ENCODE measurements at places on chromosomes 5 and 9.

GRCh38 chr9:278651-279050, 64.0 kb downstream of the DOCK8 start:
- DNase-seq = no peak

GRCh38 chr5:8341406-8341805, 472.5 kb downstream of the MTRR start:
- DNase-seq = peak; percentile 18

- no peak for DNase-seq
Measured at GRCh38 chr9:113516840-113517577, 53.5 kb downstream of the RGS3 start.

GRCh38 chr9:133141833-133142595, 21.0 kb upstream of the RALGDS start:
- DNase-seq = no peak

DNA sequence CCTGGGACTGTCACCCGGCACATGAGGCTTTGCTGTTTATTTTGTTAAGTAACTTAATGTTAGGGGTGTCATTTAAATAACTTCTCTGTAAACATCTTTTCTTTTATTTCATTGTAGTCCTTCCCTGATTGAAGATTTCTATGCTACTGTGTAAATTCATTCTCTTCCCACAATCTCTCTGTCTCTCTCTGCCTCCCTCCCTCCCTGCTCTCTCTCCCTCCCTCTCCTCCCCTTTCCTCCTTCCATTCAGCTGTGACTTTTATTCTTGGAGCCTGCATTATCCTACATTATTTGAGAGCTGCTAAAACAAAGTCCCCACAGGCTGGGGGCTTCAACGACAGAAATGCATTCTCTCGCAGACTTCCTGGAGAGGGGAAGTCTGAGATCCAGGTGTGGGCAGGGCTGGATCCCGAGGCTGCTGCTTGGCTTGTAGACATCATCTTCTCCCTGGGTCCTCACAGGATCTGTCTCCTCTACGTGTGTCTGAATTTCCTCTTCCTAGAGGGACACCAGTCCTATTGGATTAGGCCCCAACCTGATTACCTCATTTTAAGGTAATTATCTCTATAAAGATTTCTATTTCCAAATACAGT, 18.4 kb downstream of the UBE2QL1 start:
- no peak for DNase-seq

DNA sequence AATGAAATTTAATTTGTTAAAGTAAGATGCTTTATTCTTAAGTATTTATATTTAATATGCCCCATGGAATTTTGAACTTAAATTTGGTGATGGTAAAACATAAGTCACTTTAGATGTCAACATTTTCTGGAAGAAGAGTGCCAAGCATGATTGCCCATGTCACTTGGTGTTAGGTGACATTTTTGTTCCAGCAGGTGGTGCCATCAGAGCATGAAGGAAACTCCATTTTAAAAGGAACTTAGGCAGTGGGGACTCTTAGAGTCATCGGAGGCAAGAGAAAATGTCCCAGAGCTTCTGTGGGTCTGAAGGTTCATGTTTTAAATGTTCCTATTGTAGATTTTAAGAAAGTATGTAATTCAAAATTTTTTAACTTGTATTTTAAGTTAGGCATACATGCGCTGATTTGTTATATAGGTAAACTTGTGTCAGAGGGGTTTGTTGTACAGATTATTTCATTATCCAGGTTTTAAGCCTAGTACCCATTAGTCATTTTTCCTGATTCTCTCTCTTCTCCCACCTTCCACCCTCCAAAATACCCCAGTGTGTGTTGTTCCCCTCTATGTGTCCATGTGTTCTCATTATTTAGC, 789.3 kb downstream of the SEMA5A start:
- DNase-seq = no peak

- DNase-seq = no peak
Measured at GRCh38 chr9:277601-278295, 63.1 kb downstream of the DOCK8 start.

DNA sequence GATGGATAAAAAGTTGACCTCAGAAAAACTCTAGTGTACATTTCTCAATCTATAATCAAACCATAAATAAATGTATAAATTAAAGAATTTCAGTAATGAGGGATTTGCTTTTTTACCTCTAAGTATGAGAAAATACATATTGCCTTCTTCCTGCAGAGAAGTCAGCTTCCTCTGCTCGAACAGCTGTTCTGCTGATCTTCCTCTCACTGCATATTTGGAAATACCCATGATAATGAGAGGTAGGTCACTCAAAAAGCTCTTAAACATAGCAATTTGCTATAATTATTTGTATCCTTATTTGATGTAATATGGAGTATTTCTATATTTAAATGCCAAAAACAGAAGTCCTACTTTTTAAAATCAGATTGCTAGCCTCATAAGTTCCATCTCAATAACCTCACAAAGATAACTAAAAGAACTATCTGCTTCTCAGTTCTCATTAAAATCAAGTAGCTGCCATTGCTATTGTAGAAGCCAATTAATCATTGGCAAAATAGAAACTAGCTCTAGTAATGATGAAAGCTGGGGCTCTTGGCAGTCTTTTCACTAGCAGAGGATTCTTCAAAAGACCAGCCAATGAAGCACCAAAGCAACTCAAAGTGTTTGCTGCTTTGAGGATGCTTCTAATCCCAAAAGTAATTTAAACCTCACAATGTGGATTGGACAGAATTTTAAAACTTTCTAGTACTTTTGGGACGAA, 35.7 kb upstream of the OR13D1 start:
- DNase-seq = no peak

GRCh38 chr9:74697535-74697934, 190.2 kb downstream of the TRPM6 start:
- no peak for DNase-seq

DNA sequence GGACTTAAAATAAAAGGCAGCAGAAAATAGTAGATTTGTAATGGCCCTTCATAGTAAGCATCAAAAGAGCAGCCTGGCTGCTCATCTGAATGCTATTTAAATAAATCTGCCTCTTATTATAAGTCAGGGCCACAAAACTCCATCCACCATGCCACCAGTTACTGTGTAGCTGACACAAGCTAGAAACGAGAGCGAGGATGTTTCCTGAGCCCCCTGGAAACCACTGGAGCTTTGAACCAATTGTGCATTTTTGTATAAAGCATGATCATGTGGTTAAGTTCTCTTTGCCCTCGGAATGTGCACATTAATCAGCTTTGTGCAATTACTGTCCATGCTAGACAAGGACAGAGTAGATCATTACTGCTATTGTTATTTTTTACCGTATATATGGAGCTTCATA, 17.4 kb downstream of the SLC24A2 start:
- DNase-seq = no peak

GRCh38 chr9:96299823-96300222, 2.2 kb downstream of the HSD17B3 start:
- DNase-seq = no peak

GRCh38 chr5:140321796-140322195, 18.9 kb upstream of the PFDN1 start:
- no peak for DNase-seq

DNA sequence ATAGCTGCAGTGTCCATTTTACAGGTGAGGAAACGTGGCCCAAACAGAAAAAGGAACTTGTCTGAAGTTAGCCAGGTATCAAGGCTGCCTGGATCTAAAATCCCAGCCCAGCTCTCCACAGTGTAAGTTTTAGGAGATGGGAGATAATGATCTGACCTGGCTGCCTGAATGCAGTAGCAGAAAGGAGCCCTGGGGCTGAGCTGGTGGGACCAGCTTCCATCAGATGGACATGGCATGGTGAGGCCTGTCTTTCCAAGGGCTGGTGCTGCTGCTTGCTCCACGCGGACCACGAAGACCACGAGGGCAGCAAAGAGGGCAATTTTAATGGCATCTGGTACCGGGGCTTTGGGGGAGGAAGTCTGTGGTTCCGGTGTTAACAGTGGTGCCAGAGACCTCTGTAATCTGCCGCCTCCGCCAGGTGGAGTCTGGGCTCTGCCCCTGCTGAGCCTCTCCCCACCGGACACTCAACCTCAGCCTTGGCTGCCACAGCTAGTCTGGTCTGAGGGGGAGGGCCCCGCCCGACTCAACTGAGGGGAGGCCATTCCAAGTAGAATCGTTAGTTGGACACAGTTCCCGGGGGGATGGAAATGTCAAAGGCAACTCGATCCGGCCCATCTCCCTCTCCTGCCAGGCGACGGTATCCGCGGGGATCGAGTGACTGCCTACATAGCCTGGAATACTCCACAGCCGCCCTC, 650 bp downstream of the MYORG start:
- DNase-seq = no peak

DNA sequence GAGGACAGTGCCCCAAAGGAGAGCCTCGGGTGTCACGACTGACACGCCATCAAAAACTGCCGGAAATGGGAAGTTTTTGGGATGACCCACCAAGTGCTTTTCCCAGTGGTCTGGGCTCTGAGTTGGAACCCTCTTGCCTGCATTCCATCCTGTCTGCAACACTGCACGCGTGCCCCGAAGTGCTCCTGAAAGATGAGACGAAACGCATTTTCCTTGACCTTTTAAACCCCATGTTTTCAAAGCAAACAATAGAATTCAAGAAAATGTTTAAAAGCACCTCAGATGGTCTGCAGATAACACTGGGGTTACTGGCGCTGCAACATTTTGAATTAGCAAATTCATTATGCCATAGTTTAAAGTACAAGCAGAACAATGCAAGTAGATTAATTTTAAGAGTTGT, 92.9 kb downstream of the ANKRD18A start:
- DNase-seq = no peak

GRCh38 chr5:173969167-173970049, 19.6 kb upstream of the C5orf47 start:
- no peak for DNase-seq

DNA sequence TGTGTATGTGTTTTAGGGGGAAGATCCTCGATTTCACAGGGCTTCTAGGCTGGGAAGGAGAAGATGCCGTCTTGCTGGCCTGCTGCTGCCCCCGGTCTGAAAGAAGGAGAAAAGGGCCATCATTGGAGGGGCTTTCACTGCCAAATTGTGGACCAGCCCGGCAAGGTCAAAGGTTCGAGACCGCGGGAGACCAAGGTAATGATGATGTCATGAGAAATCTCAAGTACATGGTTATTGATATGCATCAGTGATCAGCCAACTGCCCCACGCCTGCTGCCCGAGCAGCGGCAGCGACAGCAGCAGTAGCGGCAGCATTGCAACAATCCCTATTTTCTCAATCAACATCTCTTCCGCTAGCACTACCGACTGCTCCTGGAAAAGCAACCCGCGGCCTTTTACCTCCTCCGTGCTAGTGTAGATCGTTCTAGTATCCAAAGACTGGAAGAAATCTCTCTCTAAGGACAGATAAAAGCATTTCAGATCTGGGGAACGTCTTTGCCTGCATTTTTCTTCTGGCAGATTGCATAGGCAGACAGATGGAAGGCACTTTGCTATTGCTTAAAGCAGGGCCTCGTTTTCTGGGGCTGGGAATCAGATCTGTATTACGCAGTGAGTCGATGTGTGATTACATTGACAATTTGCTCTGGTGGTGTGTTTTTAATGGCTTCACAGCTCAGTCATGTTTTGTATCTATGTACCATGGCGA, 215.3 kb downstream of the MEF2C start:
- DNase-seq = no peak

DNA sequence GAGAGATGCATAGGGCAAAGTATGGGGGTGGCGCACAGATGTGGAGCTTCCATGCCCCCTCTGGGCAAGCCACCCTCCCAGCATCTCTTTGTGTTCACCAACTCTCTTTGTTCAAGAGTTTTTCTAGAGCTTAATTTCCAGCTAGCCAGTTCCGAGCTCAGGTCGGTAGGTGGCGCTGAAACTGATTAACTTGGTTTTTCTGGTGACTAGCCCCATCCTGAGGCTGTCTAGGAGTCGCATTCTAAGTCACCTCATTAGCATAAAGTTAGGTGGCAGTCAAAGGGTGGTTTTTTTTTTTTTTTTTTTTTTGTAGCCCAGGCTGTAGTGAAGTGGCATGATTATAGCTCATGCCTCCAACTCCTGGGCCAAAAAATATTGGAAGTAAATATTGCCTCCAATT, 476.4 kb downstream of the KDM4C start:
- no peak for DNase-seq

Data from fibroblast of skin of left biceps (primary cell).